A673 (cell line): ENCODE measurements at places on chromosomes 3 and 15. TPM values are rescaled to one million over a fixed set of nuclear protein-coding genes. Genes with fewer than 3 reads are reported as not detected.

Gene SHF
- 42.9 and 43.2 TPM in 2 replicates for total RNA-seq

DNA sequence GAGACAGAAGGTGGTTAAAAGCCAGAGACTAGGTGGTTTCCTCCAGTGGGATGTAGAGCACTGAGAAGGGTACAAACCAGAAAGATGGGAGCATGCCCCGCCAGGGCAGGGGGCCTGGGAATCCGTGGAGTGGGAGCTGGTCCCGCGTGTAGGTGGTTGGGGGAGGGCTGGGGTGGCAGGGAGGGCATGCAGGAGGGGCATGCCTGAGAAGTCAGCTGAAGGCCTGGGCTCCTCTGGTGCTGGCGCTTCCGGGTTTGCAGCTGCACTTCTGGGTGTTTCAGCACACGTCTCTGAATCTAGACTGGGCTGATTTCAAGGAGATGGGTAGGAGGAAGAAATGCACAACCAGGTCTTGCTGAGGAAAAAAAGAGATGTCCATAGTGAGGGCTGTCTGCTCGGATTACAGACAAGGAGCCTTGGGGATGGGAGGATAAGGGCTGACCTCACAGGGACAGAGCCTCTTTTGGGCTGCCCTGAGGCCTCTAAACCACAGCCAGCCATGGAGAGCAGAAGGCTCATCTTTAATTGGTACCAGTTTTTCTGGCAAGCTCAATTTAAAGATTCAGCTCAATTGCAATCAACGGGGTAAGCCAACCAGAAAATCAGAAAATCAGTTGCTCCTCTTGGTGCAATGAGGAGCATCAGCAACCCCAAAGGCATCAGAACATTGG lies 151.9 kb downstream of the FAM43A start:
- no peak for DNase-seq

Gene HEMK1
- 5.7 and 7.9 TPM in 2 replicates for total RNA-seq

DNA sequence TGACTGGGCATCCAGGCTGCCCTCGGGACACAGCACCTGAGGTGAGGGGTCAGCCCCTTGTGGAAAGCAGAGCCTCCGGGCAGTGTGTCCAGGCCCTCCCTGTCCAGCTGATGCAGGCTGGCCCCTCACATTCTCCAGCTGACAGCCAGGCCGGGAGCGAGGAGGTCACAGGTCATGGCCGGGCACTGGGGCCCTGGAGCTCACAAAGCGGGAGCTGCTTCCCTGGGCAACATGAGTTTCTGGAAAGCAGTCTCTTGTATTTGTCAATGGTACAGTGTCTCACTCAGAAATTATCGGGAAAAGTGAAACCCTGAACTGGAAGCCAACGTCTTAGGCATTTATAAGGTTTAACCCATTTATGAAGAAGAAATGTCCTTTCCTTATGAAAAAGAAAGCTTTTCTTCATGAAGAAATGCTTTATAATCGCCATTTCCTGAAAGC lies 118.5 kb downstream of the OPA1 start:
- DNase-seq, result no peak
